T1000 (cell line): ENCODE measurements at places on chromosomes 6 and 20.

GRCh38 chr20:805713-806112, 27.8 kb upstream of the FAM110A start:
- no peak for DNase-seq

- no peak for DNase-seq
These were observed 359.1 kb downstream of the QKI start for GRCh38 chr6:163773646-163774045.

- DNase-seq, result no peak
These were observed 39.3 kb downstream of the DTNBP1 start for GRCh38 chr6:15623276-15624116.

DNA sequence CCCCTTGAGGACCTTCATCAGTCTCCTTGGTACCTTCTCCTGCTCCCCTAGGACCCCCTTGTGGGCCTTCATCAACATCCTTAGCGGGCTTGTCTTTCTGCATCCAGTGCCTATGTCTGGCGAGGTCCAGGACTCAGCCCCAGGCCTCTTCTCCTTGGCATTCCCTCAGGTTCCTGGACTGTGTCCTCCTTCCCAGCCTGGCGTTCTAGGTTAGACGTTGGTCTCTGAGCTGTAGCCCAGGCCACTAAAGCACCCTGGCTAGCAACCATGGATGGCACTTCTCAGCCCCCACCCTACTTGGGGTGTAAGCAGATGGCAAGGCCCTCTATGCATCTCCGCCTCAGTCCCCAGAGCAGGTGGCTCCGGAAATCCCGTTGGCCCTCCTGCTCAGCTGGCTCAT, 51.5 kb upstream of the NNAT start:
- DNase-seq, result no peak

DNA sequence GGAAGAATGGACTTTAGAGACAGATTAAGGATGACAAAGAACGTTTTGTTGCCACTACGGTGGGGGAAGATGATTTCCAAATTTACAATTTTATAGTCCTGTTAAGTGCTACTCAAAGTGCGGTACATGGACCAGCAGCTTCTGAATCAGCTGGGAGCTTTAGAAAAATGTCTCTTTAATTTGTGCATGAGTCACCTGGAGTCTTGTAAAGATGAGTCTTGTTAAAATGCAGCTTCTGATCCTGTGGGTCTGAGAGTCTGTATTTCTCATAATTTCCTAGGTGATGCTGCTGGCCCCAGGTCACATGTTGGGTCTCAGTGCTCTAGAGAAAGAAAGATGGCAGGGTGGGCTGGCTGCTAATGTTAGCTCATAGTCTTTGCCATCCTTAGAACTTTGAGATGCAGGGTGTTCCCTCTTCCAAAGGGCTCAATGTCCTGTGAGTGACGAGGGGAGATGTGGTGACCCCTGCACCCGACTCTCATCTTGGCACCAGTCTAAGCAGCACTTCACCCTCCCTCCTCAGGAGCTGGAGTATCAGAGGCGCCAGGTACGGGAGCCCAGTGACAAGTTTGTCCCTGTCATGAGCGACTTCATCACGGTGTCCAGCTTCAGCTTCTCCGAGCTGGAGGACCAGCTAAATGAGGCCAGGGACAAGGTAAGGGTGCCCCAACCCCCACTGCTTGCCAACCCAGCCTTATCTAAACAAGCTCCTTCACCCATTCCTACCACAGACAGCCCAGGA, 34.5 kb downstream of the MOCS1 start:
- DNase-seq, result no peak

DNA sequence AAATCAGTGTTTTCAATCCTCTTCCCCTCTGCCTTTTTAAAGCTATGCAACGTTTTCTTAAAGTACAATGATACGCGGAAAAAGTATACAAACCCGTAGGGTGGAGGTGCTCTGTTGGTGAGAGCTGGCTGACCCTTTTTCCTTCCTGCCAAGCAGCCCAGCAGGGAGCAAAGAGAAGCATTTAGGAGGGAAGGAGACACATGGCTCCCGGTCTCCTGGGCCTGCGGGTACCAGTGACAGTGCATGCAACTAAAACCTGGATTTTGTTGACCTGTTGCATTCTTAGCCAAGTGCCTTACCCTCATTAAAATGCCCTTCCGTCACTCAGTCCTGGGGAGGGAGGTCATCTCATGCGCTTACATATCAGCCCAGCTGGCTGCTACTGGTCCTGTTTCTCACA, 87.2 kb downstream of the SLX4IP start:
- DNase-seq, result no peak

GRCh38 chr6:15376900-15377487, 131.1 kb downstream of the JARID2 start:
- DNase-seq, result no peak

DNA sequence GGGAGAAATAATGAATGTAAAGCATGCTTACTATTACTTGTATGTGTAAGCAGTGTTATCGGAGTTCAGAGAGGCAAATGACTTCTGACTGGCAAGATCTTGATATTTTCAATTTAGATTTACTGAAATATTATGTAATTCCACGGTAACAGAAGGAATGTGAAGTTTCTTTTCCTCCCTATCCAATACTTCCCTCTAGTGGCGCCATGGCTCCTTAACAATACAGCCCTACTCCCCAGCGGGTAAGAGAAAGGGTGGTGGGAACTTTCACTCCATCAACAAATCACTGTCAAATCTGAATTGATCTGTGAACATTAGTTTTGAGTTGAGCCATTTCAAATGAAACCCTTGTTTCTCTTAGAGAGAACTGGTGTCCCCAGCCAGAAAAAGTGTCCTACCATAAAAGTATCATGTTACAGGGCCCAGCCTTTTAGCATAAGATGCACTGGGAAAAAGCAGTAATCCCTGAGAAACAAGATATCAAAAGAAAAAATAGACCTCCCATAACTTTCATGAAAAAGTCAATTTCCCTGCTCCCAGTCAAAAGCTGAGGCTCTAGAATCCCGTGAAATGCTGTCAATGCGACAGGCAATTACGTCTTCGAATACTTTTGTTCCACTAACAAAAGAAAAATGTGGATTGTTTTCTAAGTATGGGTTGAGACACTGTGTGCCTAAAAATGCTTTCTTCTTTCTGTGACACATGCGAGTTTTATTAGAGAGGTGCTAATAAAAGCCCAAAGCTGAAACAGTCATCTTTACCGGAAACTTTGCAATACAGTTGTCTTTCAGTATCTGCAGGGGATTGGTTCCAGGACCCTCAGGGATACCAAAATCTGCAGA, 12.9 kb downstream of the COX7A2 start:
- no peak for DNase-seq
